ENCODE measurements at places on chromosomes 2 and 18.
A peak's percentile ranks its signal among the peaks of the same experiment; 100 is the strongest.

- DNase-seq: no peak
Measured at GRCh38 chr18:48355276-48356115, 53.7 kb downstream of the ZBTB7C start.

DNA sequence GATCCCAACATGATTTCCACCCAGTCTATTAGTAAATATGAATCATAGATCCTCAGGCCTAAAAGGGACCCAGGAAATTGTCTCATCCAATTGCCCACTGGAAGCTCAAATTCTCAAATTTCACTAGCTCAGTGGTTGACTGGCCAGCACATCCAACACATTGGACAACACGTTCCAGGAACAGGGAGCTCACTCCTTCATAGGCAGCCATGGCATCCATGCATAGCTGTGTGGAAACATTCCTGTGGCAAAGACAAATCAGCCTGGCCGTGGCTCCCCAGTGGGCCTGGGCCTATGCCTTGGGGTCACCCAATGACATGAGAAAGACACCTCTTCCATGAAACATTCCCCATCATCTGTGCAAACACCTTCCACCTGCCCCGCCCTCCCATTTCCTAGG lies 261.1 kb downstream of the ANAPC1 start:
- DNase-seq: no peak

DNA sequence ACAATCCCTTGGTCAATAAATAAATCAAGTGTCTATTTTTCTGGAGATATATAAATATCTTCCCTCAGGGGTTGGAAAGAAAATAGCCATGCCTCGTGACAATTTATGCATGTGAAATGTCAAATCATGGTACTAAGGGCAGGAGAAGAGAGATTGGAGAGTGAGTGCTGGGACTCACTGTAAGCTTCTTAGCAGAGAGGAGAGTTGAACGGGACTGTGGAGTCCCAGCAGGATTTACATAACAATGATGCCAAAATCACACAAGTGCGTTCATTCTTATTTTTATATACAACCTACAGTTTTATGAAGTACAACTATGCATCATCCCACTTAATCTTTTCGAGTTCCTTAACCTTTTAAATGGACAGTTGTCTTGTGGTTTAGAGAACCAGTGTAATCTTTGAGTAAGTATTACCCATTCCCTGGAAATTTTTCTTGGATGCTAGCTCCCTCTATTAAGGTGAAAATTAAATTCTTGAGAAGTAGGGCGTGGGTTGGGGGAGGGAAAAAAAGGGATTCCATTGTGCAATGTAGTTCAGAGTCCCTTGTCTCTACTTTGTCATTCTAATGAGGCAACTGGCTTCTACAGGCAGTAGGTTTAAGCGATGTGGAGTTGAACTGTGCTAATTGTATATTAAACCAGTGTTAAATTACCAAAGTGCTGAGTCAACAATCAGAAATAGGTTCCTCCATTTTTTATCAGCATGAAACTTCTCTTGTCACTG lies 143.6 kb upstream of the EPHA4 start:
- DNase-seq: no peak

GRCh38 chr18:61360404-61361383 lies 27.5 kb downstream of the CDH20 start:
- no peak for DNase-seq

DNA sequence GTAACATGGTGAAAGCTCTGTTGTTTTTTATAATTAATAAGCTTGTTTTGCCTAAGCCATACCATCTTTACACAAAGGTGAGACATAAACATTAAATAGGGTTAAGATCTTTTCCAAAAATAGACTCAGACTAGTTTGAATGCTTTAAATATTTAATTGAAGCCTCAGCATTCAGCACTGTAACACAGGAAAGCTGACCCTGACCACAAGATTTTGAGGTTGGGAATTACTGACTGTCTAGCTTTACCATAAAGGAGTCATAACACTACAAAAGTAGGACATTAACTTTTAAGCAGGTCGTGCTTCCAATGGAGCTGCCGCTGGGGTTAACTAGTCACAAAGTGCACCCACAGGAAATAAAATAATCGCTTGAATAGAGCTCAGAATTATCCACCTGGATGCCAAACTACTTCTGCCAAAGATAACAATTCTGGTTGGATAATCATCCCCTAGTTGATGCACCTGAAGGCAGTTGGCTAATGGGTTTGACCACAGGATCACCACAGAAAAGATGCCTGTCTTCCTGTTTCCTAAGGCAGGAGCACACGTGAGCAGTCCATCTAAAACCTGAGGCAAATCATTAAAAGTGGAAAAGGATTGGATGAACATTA lies 106.2 kb downstream of the COBLL1 start:
- peak; percentile 18 for DNase-seq

DNA sequence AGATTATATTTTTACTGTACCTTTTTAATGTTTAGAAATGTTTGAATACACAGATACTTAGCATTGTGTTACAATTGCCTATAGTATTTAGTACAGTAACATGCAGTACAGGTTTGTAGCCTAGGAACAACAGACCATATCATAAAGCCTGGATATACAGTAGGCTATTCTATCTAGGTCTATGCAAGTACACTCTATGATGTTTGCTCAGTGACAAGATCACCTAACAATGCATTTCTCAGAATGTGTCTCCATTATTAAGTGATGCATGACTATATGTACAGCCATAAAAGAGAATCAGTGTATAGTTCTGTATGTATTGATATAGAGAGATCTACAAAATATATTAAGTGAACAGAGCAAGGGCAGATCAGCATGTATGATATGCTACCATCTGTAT lies 616.4 kb downstream of the XIRP2 start:
- no peak for DNase-seq

- peak; percentile 41 for DNase-seq
Measured at GRCh38 chr2:237674731-237675276, 47.4 kb downstream of the LRRFIP1 start.

GRCh38 chr2:65557616-65558573 lies 125.5 kb upstream of the SPRED2 start:
- DNase-seq: no peak

GRCh38 chr2:168790226-168790902 lies 12.1 kb upstream of the NOSTRIN start:
- no peak for DNase-seq

DNA sequence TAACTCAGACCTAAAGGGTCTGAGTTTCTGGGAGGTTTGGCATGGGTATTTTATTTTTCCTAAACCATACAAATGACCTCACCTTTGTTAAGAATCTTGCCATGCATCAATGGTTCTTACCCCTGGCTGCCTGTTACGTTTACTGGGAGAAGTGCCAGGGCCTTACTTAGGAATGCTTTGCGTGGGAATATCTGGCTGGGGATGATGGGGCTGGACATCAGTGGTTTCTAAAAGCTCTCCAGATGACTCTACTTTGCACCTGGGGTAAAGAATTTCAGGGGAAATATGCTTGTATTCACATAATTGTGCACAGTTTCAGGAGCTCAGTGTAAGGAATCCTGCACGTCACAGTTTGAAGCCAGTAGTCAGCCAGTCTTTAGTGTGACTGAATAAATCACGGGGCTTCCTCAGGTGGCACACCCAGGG lies 18.2 kb upstream of the DAW1 start:
- DNase-seq: no peak

DNA sequence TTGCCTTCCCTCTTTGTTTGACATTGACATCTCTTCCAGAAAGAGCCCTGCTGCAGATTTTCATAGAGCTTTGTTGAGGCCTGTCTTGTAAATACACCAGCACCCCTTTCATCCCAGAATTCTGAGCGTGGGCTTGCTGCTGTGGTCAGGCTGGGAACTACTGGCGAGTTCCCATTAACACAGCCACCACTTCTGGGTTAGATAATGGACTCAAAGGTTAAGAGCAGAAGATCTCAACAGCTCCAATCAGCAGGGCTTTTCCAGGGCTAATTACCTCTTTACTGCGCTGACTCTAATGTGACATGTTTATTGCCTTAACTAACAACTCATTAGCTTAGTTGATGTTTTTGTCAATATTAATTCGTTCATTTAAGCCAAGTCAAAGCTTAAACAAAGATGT lies 235.9 kb upstream of the BOD1L2 start:
- DNase-seq: no peak

DNA sequence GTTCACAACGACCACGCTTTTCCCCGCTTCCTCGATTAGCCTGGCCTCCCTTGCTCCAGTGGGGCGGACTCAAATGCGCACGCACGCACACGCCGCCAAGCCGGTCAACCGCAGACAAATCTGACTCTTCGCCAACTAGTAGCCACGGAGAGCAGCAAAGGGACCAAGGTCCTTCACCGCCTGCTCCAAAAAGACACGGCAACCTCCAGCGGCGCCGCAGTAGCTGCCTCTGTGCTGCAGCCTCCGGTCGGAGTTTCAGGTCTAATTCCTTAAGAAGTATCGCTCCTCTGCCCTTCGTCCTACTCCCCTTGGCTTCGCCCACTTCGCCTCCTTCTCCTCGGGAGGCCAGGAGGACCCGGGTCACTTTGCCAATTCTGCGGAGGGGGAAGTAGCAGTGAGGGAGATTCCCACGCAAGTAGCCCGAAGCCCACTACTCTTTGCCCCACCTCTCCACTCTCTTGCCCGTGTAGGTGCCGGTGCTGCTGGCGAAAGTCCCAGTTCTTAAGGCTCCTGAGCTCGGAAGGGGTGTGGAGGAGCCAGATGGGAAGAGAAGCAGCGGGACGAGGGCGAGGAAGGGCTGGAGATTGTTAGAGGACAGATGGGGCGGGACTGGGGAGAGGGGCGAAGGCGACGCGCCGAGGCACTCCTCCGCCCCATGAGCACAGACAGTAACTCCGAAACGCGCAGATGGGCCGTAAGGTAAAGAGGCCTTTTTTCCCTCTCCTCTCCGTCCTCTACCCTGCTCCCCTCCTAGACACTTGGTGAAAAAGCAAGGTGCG lies 615 bp downstream of the AKAIN1 start:
- DNase-seq: no peak

GRCh38 chr2:46278952-46279351 lies 18.3 kb upstream of the EPAS1 start:
- no peak for DNase-seq

- peak; percentile 49 for DNase-seq
Measured at GRCh38 chr18:63152791-63153190, 166.8 kb downstream of the BCL2 start.

DNA sequence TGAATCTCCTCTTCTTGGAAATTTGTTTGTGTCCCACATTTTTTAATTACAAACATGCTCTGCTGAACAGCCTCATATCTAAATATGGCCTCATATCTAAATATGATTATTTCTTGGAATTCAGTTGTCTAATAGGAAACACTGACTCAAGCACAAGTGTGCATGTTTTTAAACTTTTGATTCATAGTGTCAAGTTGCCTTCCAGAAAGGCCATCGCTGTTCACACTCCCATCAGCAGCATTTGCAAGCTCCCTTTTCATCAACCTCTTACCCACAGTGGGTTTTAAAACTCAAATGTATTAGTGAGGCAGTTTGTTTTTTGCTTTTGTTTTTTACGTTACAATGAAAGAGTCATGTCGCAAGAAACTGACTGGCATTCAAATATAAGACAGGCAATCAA lies 65.2 kb upstream of the SMAD2 start:
- no peak for DNase-seq

GRCh38 chr2:233373316-233373715 lies 19.0 kb downstream of the DGKD start:
- no peak for DNase-seq
